ENCODE measurements at places on chromosomes 1 and 21.

DNA sequence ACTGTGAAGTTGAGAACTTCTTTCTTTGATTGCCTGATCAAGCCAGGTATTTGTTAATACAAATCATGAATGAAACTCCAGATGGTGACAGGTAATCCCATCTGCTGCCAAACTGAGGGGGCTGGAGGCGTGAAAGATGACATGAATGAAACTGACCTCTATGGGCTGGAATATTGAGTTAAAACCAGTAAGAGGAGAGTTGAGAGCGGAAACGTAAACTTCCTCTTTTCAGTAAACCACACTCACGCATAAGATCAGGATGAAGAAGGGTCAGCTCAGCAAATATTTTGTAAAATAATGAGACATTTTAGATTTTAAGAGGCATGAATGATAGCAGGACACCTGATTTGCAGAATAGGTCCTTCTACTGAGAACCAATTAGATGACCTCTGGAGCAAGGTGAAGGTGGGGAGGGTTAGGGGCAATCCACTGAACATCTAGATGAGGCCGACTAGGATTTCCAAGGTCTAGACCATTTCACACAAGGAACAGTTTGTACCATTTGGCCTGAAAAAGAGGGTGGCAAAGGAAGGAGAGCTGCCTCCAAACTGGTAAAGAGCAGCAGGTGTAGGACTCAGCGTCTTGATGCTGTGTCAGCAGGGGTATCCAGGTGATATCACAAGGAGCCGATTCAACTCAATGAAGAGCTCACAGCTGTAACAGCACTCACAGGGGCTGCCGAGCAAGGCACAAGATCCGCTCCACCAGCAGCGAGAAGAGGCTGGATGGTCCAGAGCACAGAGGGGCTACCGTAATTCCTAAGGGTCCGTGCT lies 132.6 kb downstream of the NTPCR start:
- no peak for DNase-seq
- no peaks in the 10 kb centered on the region for H3K36me3 ChIP-seq
- no peaks in the 10 kb centered on the region for H3K4me1 ChIP-seq
- H3K27me3 ChIP-seq = no peaks in the 10 kb centered on the region
- H3K4me3 ChIP-seq = no peak overlapping the region
- H3K27ac ChIP-seq = no peak overlapping the region

GRCh38 chr1:213550804-213551203 lies 437.0 kb upstream of the PROX1 start:
- no peak overlapping the region for H3K4me3 ChIP-seq
- no peak overlapping the region for H3K27ac ChIP-seq
- DNase-seq = no peak

- no peaks in the 10 kb centered on the region for H3K4me1 ChIP-seq
- H3K4me3 ChIP-seq = peak within 1 kb of the TSS; percentile 34
- DNase-seq = peak; percentile 78
- H3K27me3 ChIP-seq = peaks cover 11% of the 10 kb centered on the region
- no peak within 1 kb of the TSS for H3K27ac ChIP-seq
- H3K36me3 ChIP-seq = no peaks in the 10 kb centered on the region
Measured at GRCh38 chr1:20717452-20718342, at the start of gene KIF17. Gene KIF17 (minus strand): TSS chr1:20718007. CDS start chr1:20717706, 301 bp downstream.

DNA sequence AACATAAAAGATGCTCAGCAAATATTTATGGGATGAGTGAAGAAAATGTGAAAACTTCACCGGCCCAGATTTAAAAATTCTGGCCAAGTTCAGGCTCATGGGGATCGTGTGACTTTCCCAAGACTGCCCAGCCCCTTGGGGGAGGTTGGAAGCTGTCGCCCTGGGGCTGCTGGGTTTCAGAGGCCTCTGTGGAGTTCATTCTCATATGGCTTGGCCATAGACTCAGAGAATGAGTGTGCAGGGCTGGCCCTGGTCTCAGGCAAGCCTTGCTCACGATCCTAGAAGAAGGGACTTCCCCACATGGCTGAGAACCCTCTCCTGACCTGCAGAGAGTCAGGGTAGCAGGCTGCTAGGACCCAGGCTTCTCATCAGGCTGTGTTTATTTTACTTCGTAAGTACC lies 24.6 kb downstream of the PADI2 start:
- no peaks in the 10 kb centered on the region for H3K36me3 ChIP-seq
- H3K27ac ChIP-seq = no peak overlapping the region
- DNase-seq = no peak
- no peaks in the 10 kb centered on the region for H3K27me3 ChIP-seq

Measured in colonic mucosa (tissue), 4 donors.